Suprapubic skin (tissue), 4 donors: ENCODE measurements at places on chromosomes 2 and 18.
A peak's percentile ranks its signal among the peaks of the same experiment; 100 is the strongest.

- no peak for DNase-seq
Measured at GRCh38 chr2:128498086-128498485, 179.4 kb upstream of the HS6ST1 start.

DNA sequence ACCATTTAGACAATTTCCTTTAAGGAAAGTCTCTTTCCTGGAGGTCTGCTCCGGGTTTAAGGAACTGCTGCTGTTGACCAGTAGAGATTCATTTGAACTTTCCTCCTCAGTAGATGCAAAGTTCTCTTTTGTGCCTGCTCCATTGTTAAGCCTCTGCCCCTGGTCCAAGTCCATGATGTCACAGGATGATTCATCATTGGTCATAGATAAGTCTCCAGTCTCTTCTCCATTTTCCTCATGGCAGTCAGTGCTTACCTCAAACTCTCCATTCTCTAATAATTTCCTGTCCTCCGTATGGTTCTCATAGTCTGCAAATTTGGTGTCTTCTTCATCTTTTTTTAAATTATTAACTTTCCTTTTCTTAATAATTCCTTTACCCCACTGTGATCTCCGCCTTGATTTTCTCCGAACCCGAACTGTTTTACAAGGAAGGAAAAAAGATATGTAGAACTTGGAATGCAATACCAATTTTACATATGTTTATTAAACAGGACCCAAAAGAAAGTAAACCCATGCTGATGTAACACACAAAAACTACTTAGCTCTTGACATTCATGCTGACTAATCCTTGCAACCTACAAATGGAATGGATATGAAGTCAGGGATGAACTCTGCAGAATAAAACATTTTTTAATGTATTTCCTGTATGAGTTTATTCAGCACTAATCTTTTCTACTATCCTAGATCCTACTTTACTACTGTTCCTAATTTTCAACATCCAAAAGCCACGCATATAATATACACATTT lies 169.1 kb downstream of the ATAD2B start:
- no peak for DNase-seq

- DNase-seq: no peak
Measured at GRCh38 chr2:9992427-9993187, 41.1 kb downstream of the GRHL1 start.

DNA sequence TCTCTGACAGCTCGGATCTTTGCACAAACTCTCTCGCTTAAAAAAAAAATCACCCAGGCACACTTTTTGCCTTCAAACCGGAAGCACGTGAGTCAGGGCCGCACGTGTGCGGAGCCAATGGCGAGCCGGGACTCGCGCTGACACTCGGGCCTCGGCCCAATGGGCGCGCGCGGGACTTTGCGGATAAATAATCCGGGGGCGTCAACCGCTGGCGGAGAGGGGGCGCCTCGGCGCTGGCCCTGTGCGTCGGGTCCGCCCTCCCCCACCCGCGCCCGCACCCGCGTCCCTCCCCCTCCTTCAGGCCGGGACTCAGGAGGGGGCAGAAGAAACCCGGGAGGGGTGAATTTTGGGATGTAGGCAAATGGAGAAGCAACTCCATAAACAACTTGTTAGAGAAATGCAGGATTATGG lies 319 bp upstream of the EN1 start:
- DNase-seq: peak; percentile 93

- no peak for DNase-seq
Measured at GRCh38 chr2:18522484-18523146, 37.8 kb downstream of the RDH14 start.

DNA sequence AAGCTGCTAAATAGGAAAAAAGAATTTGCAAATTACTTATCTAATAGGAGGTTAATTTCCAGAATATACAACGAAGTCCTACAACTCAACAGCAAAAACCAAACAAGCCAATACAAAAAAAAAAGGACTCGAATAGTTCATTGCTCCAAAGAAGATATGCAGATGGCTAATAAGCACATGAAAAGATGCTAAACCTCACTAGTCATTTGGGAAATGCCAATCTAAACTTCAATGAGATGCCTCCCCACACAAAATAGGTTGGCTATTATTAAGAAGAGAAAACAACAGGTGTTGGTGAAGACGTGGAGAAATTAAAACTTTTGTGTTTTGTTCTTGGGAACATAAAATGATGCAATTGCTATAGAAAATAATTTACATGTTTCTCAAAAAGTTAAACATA lies 1634.4 kb upstream of the DDX18 start:
- DNase-seq: no peak

- no peak for DNase-seq
Measured at GRCh38 chr2:75870651-75871137, 160.0 kb upstream of the GCFC2 start.

DNA sequence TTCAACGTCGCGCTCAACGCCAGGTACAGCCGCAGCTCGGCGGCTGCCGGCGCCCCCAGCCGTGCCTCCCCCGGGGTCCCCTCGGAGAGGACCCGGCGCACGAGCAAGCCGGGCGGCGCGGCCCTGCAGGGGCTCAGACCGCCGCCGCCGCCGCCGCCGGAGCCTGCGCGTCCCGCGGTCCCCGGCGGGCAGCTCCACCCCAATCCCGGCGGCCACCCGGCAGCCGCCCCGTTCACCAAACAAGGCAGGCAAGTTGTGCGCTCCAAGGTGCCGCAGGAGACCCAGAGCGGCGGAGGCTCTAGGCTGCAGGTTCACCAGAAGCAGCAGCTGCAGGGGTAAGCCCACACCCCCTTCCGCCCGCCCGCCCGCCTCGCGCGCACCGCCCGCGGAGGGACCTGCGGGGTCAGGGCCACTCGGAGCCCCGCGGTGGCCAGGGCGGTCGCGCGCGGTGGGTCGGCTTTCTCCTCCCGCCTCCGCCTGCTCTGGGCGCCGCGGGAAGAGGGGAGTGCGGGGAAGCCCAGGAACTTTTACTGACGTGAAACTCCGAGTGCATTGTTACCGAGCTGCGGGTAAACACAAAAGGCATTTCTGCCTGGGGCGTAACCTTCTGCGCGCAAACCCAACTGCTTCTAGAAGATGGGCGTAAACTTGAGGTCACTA lies 861 bp downstream of the LTBP1 start:
- no peak for DNase-seq

GRCh38 chr2:168300460-168300859 lies 53.1 kb upstream of the STK39 start:
- no peak for DNase-seq

DNA sequence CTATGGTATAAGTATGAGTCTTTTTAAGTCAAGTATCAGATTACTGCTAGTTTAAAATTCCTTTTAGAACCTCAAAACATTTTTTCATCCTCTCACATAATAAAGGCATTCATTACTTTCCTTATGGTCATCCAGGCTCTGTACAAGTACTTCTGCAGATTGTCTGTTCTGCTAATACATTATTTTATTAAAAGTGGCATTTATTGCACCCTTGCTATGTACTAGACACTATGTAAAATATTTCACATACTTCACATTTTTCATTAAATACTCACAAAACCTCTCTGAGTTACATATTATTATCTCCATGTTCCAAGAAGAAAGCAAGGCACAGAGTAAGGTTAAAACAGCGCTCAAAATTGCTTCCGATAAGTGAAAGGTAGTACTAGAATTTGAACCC lies 84.1 kb downstream of the RAPH1 start:
- no peak for DNase-seq

- no peak for DNase-seq
Measured at GRCh38 chr2:74884118-74884762, 50.3 kb downstream of the HK2 start.
